ENCODE measurements at places on chromosomes 7 and 10. TPM values are rescaled to one million over a fixed set of nuclear protein-coding genes. Genes with fewer than 3 reads are reported as not detected.
A peak's percentile ranks its signal among the peaks of the same experiment; 100 is the strongest.

DNA sequence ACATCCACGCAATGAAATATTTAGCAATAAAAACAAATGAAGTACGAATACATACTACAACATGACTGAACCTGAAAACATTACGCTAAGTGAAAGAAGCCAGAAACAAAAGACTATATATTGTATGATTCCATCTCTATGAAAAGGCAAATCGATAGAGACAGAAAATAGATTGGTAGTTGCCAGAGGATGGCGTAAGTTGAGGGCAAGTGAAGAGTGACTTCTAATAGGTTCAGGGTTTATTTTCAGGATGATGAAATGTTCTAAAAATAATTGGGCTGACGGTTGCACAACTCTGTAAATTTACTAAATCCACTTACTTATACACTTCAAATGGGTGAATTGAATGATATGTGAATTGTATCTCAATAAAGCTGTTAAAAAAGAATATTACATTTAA lies 39.5 kb upstream of the TECTB start:
- H3K4me3 ChIP-seq = no peak overlapping the region
- no peak for DNase-seq
- no peak overlapping the region for H3K27ac ChIP-seq
- H3K36me3 ChIP-seq = no peaks in the 10 kb centered on the region

Gene MTG1
- 38.8 TPM for total RNA-seq

Gene OGDHL
- 2.6 TPM for total RNA-seq

DNA sequence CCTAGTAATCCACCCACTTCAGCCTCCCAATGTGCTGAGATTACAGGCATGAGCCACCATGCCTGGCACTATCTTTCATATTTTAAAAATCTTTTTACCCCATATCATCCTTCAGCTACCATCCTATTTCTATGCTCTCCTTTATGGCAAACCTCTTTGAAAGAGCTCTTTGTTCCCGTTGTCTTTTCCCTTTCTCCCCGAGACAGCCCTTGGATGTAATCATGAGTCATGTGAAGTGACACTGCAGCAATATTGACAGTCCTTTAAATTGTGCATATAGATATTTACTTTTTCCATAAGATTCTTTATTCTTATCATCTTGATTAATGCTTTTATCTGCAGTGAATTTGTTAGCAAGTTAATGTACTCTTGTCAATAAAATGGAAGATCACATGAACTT lies 286.6 kb downstream of the ANKRD7 start:
- H3K27ac ChIP-seq = no peak overlapping the region
- no peak overlapping the region for H3K4me3 ChIP-seq
- no peaks in the 10 kb centered on the region for H3K36me3 ChIP-seq
- no peaks in the 10 kb centered on the region for H3K27me3 ChIP-seq

DNA sequence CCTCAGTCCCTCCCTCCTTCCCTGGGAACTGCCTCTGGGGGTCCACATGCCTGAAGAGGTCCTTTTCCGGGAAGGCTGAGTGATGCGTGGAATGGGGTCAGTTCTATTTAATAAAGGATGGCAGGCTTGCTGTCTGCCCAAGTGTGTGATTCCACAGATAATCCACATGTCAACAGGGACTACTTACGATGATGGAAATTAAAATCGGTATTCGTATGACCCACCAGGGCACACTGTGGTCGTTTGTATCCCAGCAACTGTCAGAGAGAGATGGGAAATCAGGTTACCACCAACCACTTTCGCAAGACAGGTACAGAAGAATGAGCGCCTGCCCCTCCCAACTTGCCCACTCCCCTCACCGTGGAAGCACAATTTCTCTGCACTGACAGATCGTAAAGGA lies 110.3 kb downstream of the VIPR2 start:
- peaks cover 13% of the 10 kb centered on the region for H3K4me1 ChIP-seq
- no peaks in the 10 kb centered on the region for H3K36me3 ChIP-seq
- no peak overlapping the region for H3K27ac ChIP-seq
- no peak overlapping the region for H3K4me3 ChIP-seq
- no peak for DNase-seq

DNA sequence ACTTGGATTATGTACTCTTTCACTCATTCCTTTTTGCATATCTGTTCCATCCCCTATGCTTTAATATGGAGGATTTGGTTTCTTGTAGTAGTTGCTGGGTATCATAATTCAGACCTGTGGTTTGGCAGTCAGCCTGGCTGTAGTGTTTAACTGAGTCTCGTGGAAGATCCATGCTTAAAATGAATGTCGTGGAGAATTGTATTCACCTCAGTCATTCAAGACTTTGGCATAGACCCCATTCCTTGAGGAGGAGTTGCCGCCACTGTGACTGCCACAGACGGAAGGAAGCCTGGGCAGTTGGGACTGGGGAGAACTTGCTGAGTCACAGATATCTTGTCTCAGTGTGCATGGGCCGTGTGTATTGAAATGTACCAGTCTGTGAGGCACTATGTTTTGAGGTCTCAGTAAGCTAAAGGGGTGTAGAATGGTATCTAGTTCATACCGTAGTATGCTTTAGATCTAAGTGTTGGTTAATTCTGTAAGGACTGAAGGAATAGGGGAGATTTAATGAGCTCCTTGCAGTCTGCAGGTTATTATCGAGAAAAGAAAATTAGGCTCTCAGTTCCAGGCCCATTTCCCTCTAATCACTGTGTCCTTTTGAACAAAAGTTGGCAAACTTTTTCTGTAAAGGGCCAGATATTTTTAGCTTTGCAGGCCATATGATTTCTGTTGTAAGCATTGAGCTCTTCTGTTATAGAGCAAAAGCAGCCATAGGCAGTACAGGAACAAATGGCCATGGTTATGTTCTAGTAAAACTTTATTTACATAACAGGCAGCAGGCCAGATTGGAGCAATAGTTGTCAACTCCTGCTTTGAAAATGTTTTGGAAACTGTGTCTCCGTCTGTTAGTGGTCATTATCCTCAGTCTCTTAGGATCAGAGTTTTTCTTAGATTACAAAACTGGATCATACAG lies 76.8 kb downstream of the TPST1 start:
- H3K27ac ChIP-seq = peak overlapping the region; percentile 87
- no peaks in the 10 kb centered on the region for H3K36me3 ChIP-seq
- DNase-seq = peak; percentile 95
- H3K4me3 ChIP-seq = no peak overlapping the region
- H3K27me3 ChIP-seq = no peaks in the 10 kb centered on the region

DNA sequence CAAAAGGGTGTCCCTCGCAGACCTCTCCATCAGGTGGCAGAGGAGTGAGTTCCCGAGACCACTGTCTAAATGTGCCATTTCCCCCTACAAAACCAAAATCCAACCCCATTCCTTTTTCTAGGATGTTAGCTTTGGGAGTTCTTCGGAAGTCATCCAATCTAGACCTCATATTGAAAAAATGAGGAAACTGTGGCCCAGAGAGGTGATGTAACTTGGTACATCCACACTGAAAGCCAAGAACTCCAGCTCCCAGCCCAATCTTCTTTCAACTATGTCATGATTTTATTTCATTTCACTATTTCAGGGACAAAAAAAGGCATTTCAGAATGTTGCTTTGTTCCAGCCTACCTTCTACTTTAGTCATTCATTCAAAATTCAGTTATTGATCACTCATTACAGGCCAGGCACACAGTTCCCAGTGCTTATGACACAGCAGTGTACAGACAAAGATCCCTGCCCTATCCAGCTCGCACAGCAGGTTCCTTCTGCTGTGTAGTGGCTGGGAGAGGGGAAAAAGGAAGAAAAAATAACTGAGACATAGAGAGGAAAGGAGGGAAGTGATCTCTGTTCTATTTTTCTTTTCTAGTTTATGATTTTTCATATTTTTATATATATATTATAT lies 35.8 kb downstream of the SCRN1 start:
- H3K4me1 ChIP-seq = no peaks in the 10 kb centered on the region
- no peak overlapping the region for H3K4me3 ChIP-seq
- peaks cover 17% of the 10 kb centered on the region for H3K36me3 ChIP-seq
- H3K27ac ChIP-seq = no peak overlapping the region
- H3K27me3 ChIP-seq = no peaks in the 10 kb centered on the region

Gene FFAR4
- total RNA-seq = 1.5 TPM

Gene FGFBP3
- total RNA-seq = 0.69 TPM

- no peaks in the 10 kb centered on the region for H3K36me3 ChIP-seq
- H3K4me3 ChIP-seq = no peak overlapping the region
- peaks cover 42% of the 10 kb centered on the region for H3K4me1 ChIP-seq
- H3K27me3 ChIP-seq = no peaks in the 10 kb centered on the region
- DNase-seq = peak; percentile 35
- H3K27ac ChIP-seq = peak overlapping the region; percentile 98
These were observed 33.4 kb downstream of the OGDH start for GRCh38 chr7:44639671-44640321.

DNA sequence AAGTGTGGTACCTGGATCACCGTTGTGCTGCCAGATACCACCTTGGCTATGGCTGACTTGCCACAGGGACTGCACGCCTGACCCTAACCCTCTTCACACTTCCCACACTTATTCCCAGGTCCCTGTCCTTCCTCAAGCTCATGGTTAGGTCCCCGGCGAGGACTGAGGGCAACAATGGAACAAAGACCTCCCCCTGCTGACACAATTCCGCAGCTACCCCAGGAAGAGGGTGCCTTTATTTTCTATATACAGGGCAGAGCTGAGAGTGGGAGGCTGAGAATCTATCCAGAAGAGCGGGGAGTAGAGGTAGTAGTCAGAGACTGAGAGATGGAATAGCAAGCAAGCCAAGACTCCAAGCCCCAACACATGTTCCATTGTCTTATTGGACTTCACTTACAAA lies 118.1 kb upstream of the SEM1 start:
- DNase-seq = no peak
- peaks cover 10% of the 10 kb centered on the region for H3K4me1 ChIP-seq
- H3K27me3 ChIP-seq = no peaks in the 10 kb centered on the region
- H3K36me3 ChIP-seq = no peaks in the 10 kb centered on the region
- no peak overlapping the region for H3K27ac ChIP-seq
- H3K4me3 ChIP-seq = no peak overlapping the region

DNA sequence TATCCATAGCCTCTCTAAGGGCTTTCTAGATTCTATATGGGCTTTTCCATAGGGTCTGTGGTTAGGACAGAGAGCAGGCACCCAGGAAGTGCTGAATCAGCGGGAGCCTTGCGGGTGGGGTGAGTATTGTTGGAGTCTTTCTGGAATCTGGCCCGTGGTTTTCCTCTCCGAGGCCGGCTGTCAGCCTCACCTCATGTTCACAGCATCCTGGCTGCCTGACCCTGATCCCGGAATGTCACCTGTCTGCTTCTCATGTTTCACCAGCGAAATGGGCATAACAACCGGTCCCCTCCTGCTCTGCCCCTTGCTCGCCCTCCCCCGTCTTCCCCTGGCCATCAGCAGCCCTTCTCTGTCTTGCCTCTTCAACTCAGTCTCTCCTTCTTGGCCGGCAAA lies 36.5 kb downstream of the DDIT4 start:
- peaks cover 35% of the 10 kb centered on the region for H3K4me1 ChIP-seq
- no peaks in the 10 kb centered on the region for H3K27me3 ChIP-seq
- H3K36me3 ChIP-seq = no peaks in the 10 kb centered on the region

Data from PC-3 (cell line).